Type B pancreatic cell (in vitro differentiated cells): ENCODE measurements at places on chromosomes 4 and X.
A peak's percentile ranks its signal among the peaks of the same experiment; 100 is the strongest.

GRCh38 chr4:87121341-87122065, 98.9 kb downstream of the KLHL8 start:
- H3K27me3 ChIP-seq, result no peaks in the 10 kb centered on the region
- peaks cover 49% of the 10 kb centered on the region for H3K36me3 ChIP-seq
- no peak overlapping the region for H3K27ac ChIP-seq

DNA sequence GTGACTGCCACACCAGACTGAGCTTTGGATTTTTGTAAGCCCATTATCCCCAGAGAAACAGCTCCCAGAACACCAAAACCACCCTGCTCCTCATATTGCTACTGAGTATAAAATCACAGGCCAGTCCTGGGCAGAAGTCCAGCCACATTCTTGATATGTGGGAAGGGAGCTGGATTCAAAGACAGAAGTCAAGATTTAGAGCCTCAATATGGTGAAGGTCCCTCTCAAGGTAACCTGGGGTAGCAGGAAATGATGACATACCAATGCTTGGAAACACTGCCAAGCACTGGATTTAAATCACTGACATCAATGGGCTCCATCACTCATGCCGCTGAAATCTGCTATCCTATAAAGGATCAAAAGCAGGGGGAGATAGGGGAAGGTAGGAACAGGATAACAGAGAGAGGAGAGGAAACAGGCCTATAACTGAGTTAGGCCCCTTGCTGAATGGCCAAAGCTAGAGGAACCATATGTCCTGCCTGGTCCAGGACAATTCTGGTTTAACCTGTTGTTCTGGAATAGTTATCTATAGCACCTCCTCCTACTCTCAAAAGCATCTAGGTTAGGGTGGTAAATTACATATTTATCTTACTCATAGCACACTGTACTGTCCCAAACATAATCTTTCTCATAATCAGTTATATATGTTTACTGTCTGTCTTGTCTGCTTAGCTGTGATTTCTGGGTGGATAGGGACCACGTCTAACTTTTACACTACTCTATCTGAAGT, 83.7 kb upstream of the NHS start:
- no peaks in the 10 kb centered on the region for H3K27me3 ChIP-seq
- H3K4me1 ChIP-seq, result peaks cover 9% of the 10 kb centered on the region
- no peak for DNase-seq
- no peaks in the 10 kb centered on the region for H3K36me3 ChIP-seq
- H3K4me3 ChIP-seq, result no peak overlapping the region

DNA sequence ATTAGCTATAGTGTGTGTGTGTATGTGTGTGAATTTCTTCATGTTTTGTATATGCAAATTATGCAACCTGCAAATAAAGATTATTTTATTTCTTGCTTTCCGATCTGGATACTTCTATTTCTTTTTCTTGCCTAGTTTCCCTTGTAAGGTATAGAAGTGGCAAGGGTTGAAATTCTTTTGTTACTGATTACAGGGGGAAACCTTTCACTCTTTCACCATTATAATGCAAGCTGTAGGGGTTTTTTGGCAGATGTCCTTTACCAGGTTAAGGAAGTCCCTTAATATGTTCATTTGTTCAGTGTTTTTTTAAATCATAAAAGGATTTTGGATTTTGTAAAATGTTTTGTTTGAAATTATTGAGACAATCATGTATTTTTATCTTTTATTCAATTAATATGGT, 44.3 kb upstream of the PDE5A start:
- no peak overlapping the region for H3K27ac ChIP-seq
- no peaks in the 10 kb centered on the region for H3K36me3 ChIP-seq
- H3K4me1 ChIP-seq, result peaks cover 11% of the 10 kb centered on the region
- peaks cover 20% of the 10 kb centered on the region for H3K27me3 ChIP-seq

GRCh38 chr4:108119199-108119800, 49.4 kb downstream of the LEF1 start:
- DNase-seq, result no peak
- no peak overlapping the region for H3K4me3 ChIP-seq
- no peak overlapping the region for H3K27ac ChIP-seq
- peaks cover 47% of the 10 kb centered on the region for H3K4me1 ChIP-seq
- peaks cover 22% of the 10 kb centered on the region for H3K27me3 ChIP-seq
- H3K36me3 ChIP-seq, result no peaks in the 10 kb centered on the region

GRCh38 chr4:15378493-15378892, 49.3 kb upstream of the C1QTNF7 start:
- no peak for DNase-seq
- H3K4me3 ChIP-seq, result no peak overlapping the region

- H3K36me3 ChIP-seq, result peaks cover 24% of the 10 kb centered on the region
- no peaks in the 10 kb centered on the region for H3K27me3 ChIP-seq
- H3K4me1 ChIP-seq, result no peaks in the 10 kb centered on the region
Observed at GRCh38 chrX:13764281-13764680, 29.7 kb downstream of the OFD1 start.

GRCh38 chr4:165763640-165764039, 109.4 kb upstream of the TLL1 start:
- no peak for DNase-seq
- no peak overlapping the region for H3K27ac ChIP-seq
- H3K36me3 ChIP-seq, result no peaks in the 10 kb centered on the region
- peaks cover 6% of the 10 kb centered on the region for H3K4me1 ChIP-seq

- H3K27ac ChIP-seq, result no peak overlapping the region
- no peaks in the 10 kb centered on the region for H3K36me3 ChIP-seq
- H3K4me3 ChIP-seq, result no peak overlapping the region
- H3K4me1 ChIP-seq, result peaks cover 17% of the 10 kb centered on the region
- no peak for DNase-seq
Observed at GRCh38 chr4:18869166-18869565, 847.6 kb upstream of the LCORL start.

- H3K27me3 ChIP-seq, result no peaks in the 10 kb centered on the region
- no peak for DNase-seq
- no peak overlapping the region for H3K27ac ChIP-seq
Observed at GRCh38 chr4:66123831-66124413, 453.6 kb upstream of the EPHA5 start.

- no peak overlapping the region for H3K27ac ChIP-seq
- no peak for DNase-seq
- peaks cover 6% of the 10 kb centered on the region for H3K27me3 ChIP-seq
- H3K4me1 ChIP-seq, result peaks cover 15% of the 10 kb centered on the region
Observed at GRCh38 chr4:152063621-152064240, 302.9 kb upstream of the GATB start.

GRCh38 chr4:187204389-187204918, 480.8 kb upstream of the FAT1 start:
- no peaks in the 10 kb centered on the region for H3K4me1 ChIP-seq
- no peak overlapping the region for H3K4me3 ChIP-seq
- no peak overlapping the region for H3K27ac ChIP-seq

DNA sequence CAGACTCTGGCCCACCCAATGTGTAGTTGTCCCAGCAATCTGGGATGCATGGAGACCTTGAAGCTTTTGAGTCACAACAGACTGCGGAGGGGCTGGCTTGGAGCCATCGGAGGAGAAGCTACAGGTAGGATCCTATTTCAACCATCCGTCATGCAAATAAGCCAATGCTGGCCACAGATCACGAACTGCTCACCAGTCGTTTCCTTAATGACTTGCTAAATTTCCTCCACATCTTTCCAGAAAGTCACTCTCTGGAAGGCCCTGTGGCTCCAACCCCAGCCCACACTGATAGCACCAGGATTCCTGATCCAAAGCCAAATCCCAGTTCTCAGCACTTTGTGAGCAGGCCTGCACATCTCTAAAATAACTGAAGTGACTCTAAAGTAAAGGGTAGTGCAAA, 321.3 kb downstream of the RAB28 start:
- no peak overlapping the region for H3K4me3 ChIP-seq
- no peak for DNase-seq
- no peaks in the 10 kb centered on the region for H3K27me3 ChIP-seq
- peaks cover 12% of the 10 kb centered on the region for H3K4me1 ChIP-seq
- H3K27ac ChIP-seq, result no peak overlapping the region

DNA sequence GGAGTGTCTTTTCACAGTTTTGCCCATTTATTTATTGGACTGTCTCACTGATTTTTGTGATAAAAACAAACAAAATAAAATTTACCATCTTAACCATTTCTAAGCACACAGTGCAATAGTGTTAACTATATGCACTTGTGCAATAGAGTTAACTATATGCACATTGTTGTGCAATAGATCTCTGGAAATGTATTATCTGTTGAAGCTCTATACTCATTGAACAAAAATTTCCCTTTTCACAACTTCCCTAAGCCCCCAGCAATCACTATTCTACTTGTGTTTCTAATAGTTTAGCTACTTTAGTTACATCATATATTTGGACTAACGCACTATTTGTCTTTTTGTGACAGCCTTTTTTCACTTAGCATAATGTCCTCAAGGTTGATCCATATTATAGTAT, 59.7 kb upstream of the BEX4 start:
- no peaks in the 10 kb centered on the region for H3K36me3 ChIP-seq
- H3K4me1 ChIP-seq, result peaks cover 13% of the 10 kb centered on the region
- DNase-seq, result no peak
- H3K27me3 ChIP-seq, result no peaks in the 10 kb centered on the region
- H3K27ac ChIP-seq, result no peak overlapping the region

DNA sequence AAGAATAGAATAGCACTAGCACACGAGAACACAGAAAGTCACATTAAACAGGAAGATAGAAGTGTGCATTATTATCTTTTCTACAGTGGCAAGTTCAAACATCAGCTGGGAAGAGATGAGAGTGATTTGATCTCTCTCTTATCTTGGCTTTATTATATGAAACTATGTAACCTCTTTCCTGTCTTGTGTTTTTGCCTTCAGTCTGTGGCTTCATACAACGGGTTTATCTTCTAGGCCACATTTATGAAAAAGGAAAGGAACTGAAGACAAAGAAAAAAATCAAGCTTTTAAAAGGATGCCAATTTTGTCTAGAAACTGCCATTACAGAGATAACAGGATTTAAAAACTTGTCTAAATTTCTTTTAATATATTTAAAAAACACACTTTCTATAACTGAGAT, 983.6 kb downstream of the RPA4 start:
- H3K36me3 ChIP-seq, result peaks cover 3% of the 10 kb centered on the region
- peaks cover 17% of the 10 kb centered on the region for H3K4me1 ChIP-seq
- DNase-seq, result no peak
- H3K4me3 ChIP-seq, result no peak overlapping the region
- H3K27me3 ChIP-seq, result no peaks in the 10 kb centered on the region

- H3K27ac ChIP-seq, result peak overlapping the region; percentile 61
- DNase-seq, result no peak
- H3K27me3 ChIP-seq, result no peaks in the 10 kb centered on the region
- H3K4me3 ChIP-seq, result no peak overlapping the region
Observed at GRCh38 chr4:149766135-149766534, 49.5 kb downstream of the IQCM start.

GRCh38 chr4:156738766-156739165, 232.8 kb downstream of the PDGFC start:
- no peaks in the 10 kb centered on the region for H3K36me3 ChIP-seq
- no peaks in the 10 kb centered on the region for H3K27me3 ChIP-seq
- no peak for DNase-seq

- H3K4me1 ChIP-seq, result peaks cover 19% of the 10 kb centered on the region
- peaks cover 3% of the 10 kb centered on the region for H3K27me3 ChIP-seq
- no peak for DNase-seq
- no peak overlapping the region for H3K27ac ChIP-seq
- no peaks in the 10 kb centered on the region for H3K36me3 ChIP-seq
Observed at GRCh38 chr4:57190601-57191481, 80.7 kb upstream of the IGFBP7 start.

DNA sequence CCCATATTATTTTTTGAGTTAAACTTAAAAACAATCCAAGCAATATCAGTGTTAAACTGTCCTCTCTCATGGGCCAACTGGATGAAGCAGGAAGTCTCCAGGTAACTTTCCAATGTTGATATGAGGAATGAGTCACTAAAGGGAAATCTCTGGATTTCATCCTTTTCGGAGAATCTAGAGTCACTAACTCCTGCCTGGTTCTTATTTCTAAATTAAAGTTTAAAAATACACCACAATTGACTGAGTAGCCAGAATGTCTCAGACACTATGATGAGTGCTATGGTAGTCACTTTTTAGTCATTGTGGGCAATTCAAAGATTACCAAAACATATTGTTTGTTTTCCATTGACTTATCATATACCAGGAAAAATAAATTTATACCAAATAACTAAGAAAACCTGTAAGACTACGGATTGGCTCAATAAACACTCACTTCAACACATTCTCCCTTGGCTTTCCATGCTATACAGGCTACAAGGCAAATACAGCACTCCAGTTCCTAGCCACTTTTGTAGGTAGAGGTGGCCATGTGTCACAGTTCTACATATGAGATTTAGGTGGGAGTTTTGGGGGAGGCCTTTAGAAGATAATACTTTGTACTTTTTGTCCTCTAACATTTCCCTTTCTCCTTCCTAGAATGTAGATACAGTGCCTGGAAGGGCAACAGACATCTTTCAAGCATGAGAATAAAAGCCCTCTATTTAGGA, 8.6 kb downstream of the SLC9B2 start:
- no peaks in the 10 kb centered on the region for H3K36me3 ChIP-seq
- H3K27me3 ChIP-seq, result no peaks in the 10 kb centered on the region
- H3K27ac ChIP-seq, result no peak overlapping the region
- H3K4me1 ChIP-seq, result no peaks in the 10 kb centered on the region

DNA sequence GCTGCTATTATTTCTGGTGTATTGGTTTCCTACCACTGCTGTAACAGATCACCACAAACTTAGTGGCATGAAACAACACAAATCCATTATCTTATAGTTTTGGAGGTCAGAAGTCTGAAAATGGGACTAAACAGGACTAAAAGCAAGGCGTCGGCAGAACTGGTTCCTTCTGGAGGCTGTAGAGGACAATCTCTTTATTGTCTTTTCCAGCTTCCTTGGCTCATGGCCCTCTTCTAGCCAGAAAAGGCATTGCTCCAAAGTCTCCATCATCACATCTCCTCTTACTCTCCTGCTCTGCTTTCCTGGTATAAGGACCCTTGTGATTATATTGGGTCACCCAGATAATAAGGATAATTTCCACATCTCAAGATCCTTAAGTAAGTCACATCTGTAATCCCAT, 121.9 kb downstream of the CLCN4 start:
- no peak overlapping the region for H3K4me3 ChIP-seq
- no peak for DNase-seq
- H3K4me1 ChIP-seq, result no peaks in the 10 kb centered on the region
- H3K27ac ChIP-seq, result no peak overlapping the region

- H3K4me3 ChIP-seq, result no peak overlapping the region
- DNase-seq, result no peak
- no peaks in the 10 kb centered on the region for H3K36me3 ChIP-seq
- no peaks in the 10 kb centered on the region for H3K27me3 ChIP-seq
- no peaks in the 10 kb centered on the region for H3K4me1 ChIP-seq
Observed at GRCh38 chr4:178480105-178480504, 1037.9 kb upstream of the AGA start.

DNA sequence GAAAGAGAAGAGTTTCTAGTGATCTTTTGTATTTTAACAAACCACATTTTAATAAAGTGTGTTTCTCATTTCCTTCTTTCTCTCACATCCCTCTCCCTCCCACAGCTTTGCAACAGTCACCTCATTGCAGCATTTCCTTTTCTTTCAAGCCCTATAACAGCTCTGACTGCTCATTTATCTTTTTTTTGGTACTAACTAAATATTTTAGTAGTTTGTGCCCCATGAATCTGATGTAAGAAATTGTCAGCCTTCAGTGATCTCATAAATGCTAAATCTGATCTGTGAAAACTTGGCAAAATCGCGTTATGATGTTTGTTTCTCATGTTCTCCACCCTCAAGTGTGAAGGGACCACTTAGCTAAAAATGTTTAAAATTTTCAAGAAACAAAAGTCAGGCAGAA, 258.5 kb upstream of the SLIT2 start:
- no peaks in the 10 kb centered on the region for H3K4me1 ChIP-seq
- no peaks in the 10 kb centered on the region for H3K36me3 ChIP-seq
- no peak overlapping the region for H3K4me3 ChIP-seq
- H3K27me3 ChIP-seq, result no peaks in the 10 kb centered on the region

GRCh38 chr4:171031338-171031737, 781.9 kb upstream of the GALNTL6 start:
- no peaks in the 10 kb centered on the region for H3K4me1 ChIP-seq
- no peak overlapping the region for H3K27ac ChIP-seq
- no peaks in the 10 kb centered on the region for H3K36me3 ChIP-seq
- no peaks in the 10 kb centered on the region for H3K27me3 ChIP-seq
